Stomach (tissue), 19 donors: ENCODE measurements at places on chromosomes 12 and 14.

DNA sequence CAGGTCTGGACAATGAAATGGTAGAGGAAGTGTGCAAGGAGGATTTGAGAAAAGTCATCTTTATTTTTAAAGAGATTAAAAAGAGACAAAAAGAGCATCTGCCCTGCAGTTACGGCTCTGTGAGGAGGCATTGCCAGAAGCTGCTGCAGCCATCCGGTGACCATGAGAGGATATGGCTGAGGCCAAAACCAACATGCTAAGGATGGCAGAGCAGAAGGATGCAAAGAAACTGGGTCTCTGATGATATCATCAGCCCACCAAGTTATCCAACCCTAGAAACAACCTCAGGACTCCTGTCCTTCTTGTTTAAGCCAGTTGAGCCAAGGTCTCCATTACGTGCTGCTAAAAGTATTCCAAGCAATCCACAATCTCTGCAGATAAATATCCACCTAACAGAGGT lies 48.0 kb upstream of the CCND2 start:
- H3K4me3 ChIP-seq: no peak overlapping the region
- H3K27ac ChIP-seq: no peak overlapping the region
- no peaks in the 10 kb centered on the region for H3K36me3 ChIP-seq
- H3K4me1 ChIP-seq: no peaks in the 10 kb centered on the region
- no peak for DNase-seq
- peaks cover 39% of the 10 kb centered on the region for H3K27me3 ChIP-seq

- DNase-seq: no peak
- H3K36me3 ChIP-seq: no peaks in the 10 kb centered on the region
- H3K4me1 ChIP-seq: no peaks in the 10 kb centered on the region
- no peaks in the 10 kb centered on the region for H3K27me3 ChIP-seq
- H3K27ac ChIP-seq: no peak overlapping the region
Observed at GRCh38 chr12:46177837-46178608, 90.8 kb downstream of the SLC38A1 start.

GRCh38 chr14:40847480-40847879 lies 759.2 kb upstream of the LRFN5 start:
- DNase-seq: no peak
- H3K4me3 ChIP-seq: no peak overlapping the region
- no peaks in the 10 kb centered on the region for H3K4me1 ChIP-seq
- H3K27ac ChIP-seq: no peak overlapping the region
- no peaks in the 10 kb centered on the region for H3K27me3 ChIP-seq
- no peaks in the 10 kb centered on the region for H3K36me3 ChIP-seq

- no peak overlapping the region for H3K27ac ChIP-seq
- no peaks in the 10 kb centered on the region for H3K27me3 ChIP-seq
- no peak for DNase-seq
- H3K36me3 ChIP-seq: no peaks in the 10 kb centered on the region
Observed at GRCh38 chr12:81150382-81150781, 72.5 kb downstream of the ACSS3 start.

GRCh38 chr14:77058117-77058516 lies 29.6 kb upstream of the IRF2BPL start:
- no peak overlapping the region for H3K4me3 ChIP-seq
- no peak for DNase-seq
- peaks cover 9% of the 10 kb centered on the region for H3K4me1 ChIP-seq
- H3K27ac ChIP-seq: no peak overlapping the region
- H3K36me3 ChIP-seq: no peaks in the 10 kb centered on the region
- H3K27me3 ChIP-seq: no peaks in the 10 kb centered on the region

- no peak overlapping the region for H3K4me3 ChIP-seq
- no peak overlapping the region for H3K27ac ChIP-seq
- H3K4me1 ChIP-seq: peaks cover 31% of the 10 kb centered on the region
- DNase-seq: peak; percentile 17
Observed at GRCh38 chr14:105085766-105086165, 20.5 kb upstream of the GPR132 start.

- no peak overlapping the region for H3K27ac ChIP-seq
- H3K4me1 ChIP-seq: peaks cover 9% of the 10 kb centered on the region
- H3K4me3 ChIP-seq: no peak overlapping the region
- no peaks in the 10 kb centered on the region for H3K27me3 ChIP-seq
- no peaks in the 10 kb centered on the region for H3K36me3 ChIP-seq
Observed at GRCh38 chr14:33768458-33768830, 182.4 kb downstream of the EGLN3 start.

- no peak overlapping the region for H3K4me3 ChIP-seq
- H3K36me3 ChIP-seq: no peaks in the 10 kb centered on the region
- H3K27me3 ChIP-seq: no peaks in the 10 kb centered on the region
Observed at GRCh38 chr12:99122959-99123358, 477.9 kb downstream of the APAF1 start.

DNA sequence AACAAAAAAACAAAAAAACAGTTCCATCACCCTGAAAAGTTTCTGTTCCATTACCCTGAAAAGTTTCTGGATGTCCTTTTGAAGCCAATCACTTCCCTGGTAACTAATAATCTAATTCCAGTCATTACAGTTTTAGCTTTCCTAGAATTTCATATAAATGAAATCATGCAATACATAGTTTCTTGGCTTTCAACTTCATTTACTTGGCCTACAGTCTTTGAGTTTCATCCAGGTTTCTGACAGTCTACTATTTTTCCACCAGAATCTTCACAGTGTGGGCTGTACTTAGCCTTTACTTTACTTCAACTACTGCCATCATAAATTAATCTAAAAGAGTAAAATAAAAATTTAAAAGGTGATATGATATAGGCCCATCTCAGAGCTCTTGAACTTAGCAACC lies 55.5 kb downstream of the RPS6KA5 start:
- peaks cover 4% of the 10 kb centered on the region for H3K36me3 ChIP-seq
- H3K27me3 ChIP-seq: no peaks in the 10 kb centered on the region
- H3K27ac ChIP-seq: no peak overlapping the region
- H3K4me3 ChIP-seq: no peak overlapping the region
- peaks cover 47% of the 10 kb centered on the region for H3K4me1 ChIP-seq
